ENCODE measurements at places on chromosomes 1 and 21. TPM values are rescaled to one million over a fixed set of nuclear protein-coding genes. Genes with fewer than 3 reads are reported as not detected.

DNA sequence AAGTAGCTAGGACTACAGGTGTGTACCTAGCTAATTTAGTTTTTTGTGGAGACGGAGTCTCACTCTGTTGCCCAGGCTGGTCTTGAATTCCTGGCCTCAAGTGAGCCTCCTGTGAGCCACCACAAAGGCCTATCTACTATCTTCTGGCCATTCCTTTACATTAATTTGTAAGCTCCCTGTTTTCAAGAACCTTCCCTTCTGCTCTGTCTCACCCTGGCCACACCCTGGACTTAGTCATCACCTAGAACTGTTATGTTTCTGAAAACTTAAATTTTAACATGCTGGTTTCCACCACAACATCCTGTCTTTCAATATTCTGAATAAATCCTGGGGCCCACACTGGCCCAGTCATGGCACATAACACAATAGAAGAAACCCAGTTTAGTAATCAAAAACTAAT is 4.9 kb upstream of the B4GALT3 start:
- H3K4me3 ChIP-seq, result no peak overlapping the region
- no peaks in the 10 kb centered on the region for H3K36me3 ChIP-seq
- peaks cover 27% of the 10 kb centered on the region for H3K4me1 ChIP-seq
- no peak for DNase-seq

- no peaks in the 10 kb centered on the region for H3K36me3 ChIP-seq
- no peak overlapping the region for H3K4me3 ChIP-seq
- no peaks in the 10 kb centered on the region for H3K27me3 ChIP-seq
- H3K4me1 ChIP-seq, result peaks cover 13% of the 10 kb centered on the region
- no peak overlapping the region for H3K27ac ChIP-seq
- no peak for DNase-seq
Measured at GRCh38 chr1:160020196-160020595, 11.6 kb downstream of the PIGM start.

GRCh38 chr1:244954359-244954758 is 90.0 kb upstream of the HNRNPU start:
- DNase-seq, result no peak
- no peaks in the 10 kb centered on the region for H3K4me1 ChIP-seq
- no peaks in the 10 kb centered on the region for H3K36me3 ChIP-seq
- no peaks in the 10 kb centered on the region for H3K27me3 ChIP-seq
- no peak overlapping the region for H3K27ac ChIP-seq

GRCh38 chr1:22651941-22652856 is 837 bp upstream of the C1QB start:
- no peaks in the 10 kb centered on the region for H3K36me3 ChIP-seq
- no peak overlapping the region for H3K27ac ChIP-seq
- H3K4me3 ChIP-seq, result no peak overlapping the region
- peaks cover 6% of the 10 kb centered on the region for H3K27me3 ChIP-seq

DNA sequence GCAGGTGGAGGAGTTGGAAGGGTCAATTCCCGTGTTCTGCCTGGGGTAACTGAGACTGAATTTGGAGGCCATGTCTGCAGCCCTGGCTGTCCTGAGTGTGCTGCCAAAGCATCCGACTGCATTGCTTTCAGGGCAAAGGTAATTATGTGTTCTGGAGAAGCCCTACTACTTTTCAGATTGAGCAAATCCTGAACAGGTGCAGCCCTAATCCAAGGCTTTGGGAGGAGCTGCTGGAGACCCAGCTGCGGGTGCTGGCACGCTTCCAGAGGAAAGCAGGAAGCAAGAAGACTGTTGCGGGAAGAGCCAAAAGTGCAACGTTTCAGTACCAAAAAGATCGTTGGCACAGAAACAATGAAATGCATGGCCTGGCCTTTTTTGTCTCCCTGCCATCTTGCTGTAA is 73.7 kb upstream of the NRIP1 start:
- no peak for DNase-seq
- H3K27me3 ChIP-seq, result no peaks in the 10 kb centered on the region
- H3K27ac ChIP-seq, result no peak overlapping the region

DNA sequence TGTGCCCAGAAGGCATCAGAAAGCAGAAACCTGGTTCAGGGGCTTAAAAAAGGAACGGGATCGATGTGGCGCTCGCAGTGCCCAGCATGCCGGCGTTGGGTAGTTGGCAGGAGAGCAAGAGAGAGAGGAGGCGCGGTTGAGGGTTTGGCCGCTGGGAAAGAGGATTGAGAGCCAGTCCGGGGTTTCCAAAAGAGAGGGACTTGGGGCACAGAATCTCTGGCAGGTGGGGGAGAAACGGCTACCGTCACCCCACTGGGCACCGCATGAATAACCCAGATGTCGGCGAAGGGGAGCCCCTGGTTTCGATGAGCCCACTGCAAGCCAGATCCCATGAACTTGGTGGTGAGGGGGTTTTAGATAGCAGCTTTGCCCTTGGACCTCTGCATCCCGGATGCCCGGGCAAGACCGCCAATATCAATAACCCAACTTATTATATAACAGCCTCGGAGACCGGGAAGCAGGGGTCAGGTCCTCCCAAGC is 60.4 kb upstream of the ACOT11 start:
- no peaks in the 10 kb centered on the region for H3K27me3 ChIP-seq
- no peaks in the 10 kb centered on the region for H3K36me3 ChIP-seq
- peak overlapping the region; percentile 99 for H3K27ac ChIP-seq
- peak overlapping the region; percentile 66 for H3K4me3 ChIP-seq

GRCh38 chr1:109722908-109723691 is 11.0 kb downstream of the GSTM5 start:
- H3K27me3 ChIP-seq, result no peaks in the 10 kb centered on the region
- no peaks in the 10 kb centered on the region for H3K4me1 ChIP-seq
- H3K36me3 ChIP-seq, result no peaks in the 10 kb centered on the region
- H3K27ac ChIP-seq, result no peak overlapping the region
- no peak overlapping the region for H3K4me3 ChIP-seq
- DNase-seq, result no peak

DNA sequence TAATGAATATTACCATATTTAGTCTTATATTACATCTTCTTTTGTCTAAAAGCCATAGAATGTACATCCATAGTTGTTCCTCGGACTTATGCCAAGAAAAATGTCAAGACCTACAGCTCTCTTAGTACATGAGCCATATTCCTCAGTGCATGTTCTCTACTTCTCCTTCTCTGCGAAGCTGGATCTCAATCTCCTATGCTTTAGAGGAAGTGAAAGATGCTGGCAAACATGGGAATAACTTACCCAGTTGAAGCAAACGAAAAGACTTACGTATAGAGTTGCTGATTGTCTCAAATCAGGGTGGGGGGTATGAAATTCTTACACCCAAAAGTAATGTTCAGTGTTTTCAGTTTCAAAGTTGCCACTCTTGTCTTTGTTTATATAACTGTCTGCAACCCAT is 32.7 kb downstream of the OR13G1 start:
- no peaks in the 10 kb centered on the region for H3K4me1 ChIP-seq
- H3K27me3 ChIP-seq, result no peaks in the 10 kb centered on the region
- no peak overlapping the region for H3K4me3 ChIP-seq
- no peaks in the 10 kb centered on the region for H3K36me3 ChIP-seq

DNA sequence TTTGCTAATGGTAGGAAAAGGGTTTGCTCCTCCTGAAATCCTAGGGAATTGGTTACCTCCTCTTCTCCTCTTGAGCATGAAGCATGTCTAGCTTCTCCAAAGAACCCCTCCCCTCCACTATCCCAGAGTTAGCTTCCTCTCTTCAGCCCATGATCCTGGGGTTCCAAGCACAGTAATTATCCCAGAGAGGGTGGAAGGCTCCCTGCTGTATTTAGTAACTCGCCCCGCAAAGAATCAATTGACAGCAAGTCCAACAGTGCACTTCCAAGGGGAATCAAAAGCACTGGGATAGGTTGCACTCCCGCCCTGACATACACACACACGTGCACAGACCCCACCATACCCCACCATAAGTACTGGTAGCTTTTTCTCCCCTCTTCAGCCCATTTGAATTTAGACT is 3.1 kb downstream of the S100A8 start:
- no peaks in the 10 kb centered on the region for H3K36me3 ChIP-seq
- H3K4me3 ChIP-seq, result no peak overlapping the region
- H3K4me1 ChIP-seq, result no peaks in the 10 kb centered on the region
- no peaks in the 10 kb centered on the region for H3K27me3 ChIP-seq
- no peak for DNase-seq
- no peak overlapping the region for H3K27ac ChIP-seq

GRCh38 chr1:162928141-162928540 is 67.2 kb upstream of the CCDC190 start:
- H3K27ac ChIP-seq, result no peak overlapping the region
- no peaks in the 10 kb centered on the region for H3K4me1 ChIP-seq
- H3K4me3 ChIP-seq, result no peak overlapping the region

DNA sequence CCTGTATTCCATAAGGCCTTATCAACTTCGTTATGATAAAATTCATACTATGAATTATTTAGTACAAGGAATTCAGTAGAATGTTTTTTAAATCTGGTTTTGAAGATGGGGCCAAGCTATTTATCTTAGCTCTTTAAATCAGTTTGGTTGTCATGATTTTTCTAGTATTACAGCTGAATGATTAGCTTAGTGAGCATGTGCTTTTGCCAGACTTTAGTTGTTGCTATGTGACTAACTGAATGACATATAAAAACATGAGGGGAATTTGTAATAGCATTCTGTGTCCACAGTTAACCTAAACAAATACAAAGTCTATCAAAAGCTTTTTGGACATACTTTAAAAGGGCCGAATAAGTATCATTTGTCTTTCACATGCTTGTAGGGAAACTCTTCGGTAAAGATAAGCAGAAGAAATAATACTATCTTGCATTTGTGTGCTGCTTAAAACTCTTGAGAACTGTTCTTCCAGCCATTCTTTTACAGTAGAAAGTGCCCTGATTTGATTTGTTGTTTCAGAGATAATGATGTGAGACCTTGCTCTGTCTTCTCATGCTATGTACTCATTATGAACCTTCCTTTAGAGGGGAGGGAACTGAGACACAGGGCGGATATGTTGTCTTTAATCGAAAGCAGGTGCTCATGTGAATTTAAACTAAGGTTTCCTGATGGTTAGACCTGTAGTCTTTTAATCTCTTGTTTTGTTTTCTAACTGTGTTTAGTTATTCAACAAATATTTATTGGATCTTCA is 18.8 kb downstream of the NEK7 start:
- no peak overlapping the region for H3K4me3 ChIP-seq
- DNase-seq, result no peak
- no peaks in the 10 kb centered on the region for H3K36me3 ChIP-seq

DNA sequence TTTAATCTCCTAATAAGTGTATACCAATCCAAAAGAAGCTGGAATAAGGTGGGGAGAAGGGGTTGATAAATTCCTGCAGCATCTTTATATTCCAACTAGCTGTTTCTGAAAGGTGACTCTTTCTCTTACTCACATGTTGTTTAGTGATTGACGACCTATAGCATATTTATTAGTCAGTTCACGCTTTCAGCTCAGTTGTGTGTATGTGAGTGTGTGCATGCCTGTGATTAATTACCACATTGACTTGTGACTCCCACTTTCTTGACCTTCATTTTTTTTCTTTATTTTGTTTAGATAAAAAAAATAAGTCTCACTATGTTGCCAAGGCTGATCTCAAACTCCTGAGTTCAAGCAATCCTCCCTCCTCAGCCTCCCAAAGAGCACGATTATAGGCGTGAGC is 44.4 kb downstream of the ATP2B4 start:
- no peak overlapping the region for H3K4me3 ChIP-seq
- no peaks in the 10 kb centered on the region for H3K27me3 ChIP-seq
- no peaks in the 10 kb centered on the region for H3K36me3 ChIP-seq
- no peak overlapping the region for H3K27ac ChIP-seq

GRCh38 chr1:11691302-11691914 is at the start of gene DRAXIN:
Gene DRAXIN, plus strand, starts transcription at chr1:11691710. Its CDS starts 14,549 bp downstream, at chr1:11706259.
- no peak within 1 kb of the TSS for H3K27ac ChIP-seq
- H3K4me1 ChIP-seq, result peaks cover 33% of the 10 kb centered on the region
- no peaks in the 10 kb centered on the region for H3K36me3 ChIP-seq
- peak within 1 kb of the TSS; percentile 22 for H3K4me3 ChIP-seq
- DNase-seq, result no peak

GRCh38 chr1:156690675-156691036 is 13.4 kb upstream of the NES start:
- H3K4me3 ChIP-seq, result no peak overlapping the region
- DNase-seq, result no peak
- no peaks in the 10 kb centered on the region for H3K36me3 ChIP-seq
- H3K4me1 ChIP-seq, result peaks cover 16% of the 10 kb centered on the region

- H3K4me1 ChIP-seq, result no peaks in the 10 kb centered on the region
- no peaks in the 10 kb centered on the region for H3K36me3 ChIP-seq
- H3K27me3 ChIP-seq, result peaks cover 93% of the 10 kb centered on the region
- H3K27ac ChIP-seq, result no peak overlapping the region
- H3K4me3 ChIP-seq, result no peak overlapping the region
Measured at GRCh38 chr1:2468041-2468472, 8.0 kb upstream of the PLCH2 start.

- H3K27ac ChIP-seq, result no peak overlapping the region
- no peaks in the 10 kb centered on the region for H3K4me1 ChIP-seq
- H3K36me3 ChIP-seq, result no peaks in the 10 kb centered on the region
- no peaks in the 10 kb centered on the region for H3K27me3 ChIP-seq
- H3K4me3 ChIP-seq, result no peak overlapping the region
Measured at GRCh38 chr1:77624102-77624501, 58.4 kb downstream of the ZZZ3 start.

- no peak overlapping the region for H3K27ac ChIP-seq
- no peaks in the 10 kb centered on the region for H3K27me3 ChIP-seq
- DNase-seq, result no peak
Measured at GRCh38 chr1:150410582-150411101, 46.7 kb downstream of the RPRD2 start.

GRCh38 chr1:17731460-17731859 is 23.7 kb upstream of the ACTL8 start:
- H3K27ac ChIP-seq, result no peak overlapping the region
- no peak for DNase-seq
- H3K27me3 ChIP-seq, result no peaks in the 10 kb centered on the region
- H3K36me3 ChIP-seq, result no peaks in the 10 kb centered on the region
- no peaks in the 10 kb centered on the region for H3K4me1 ChIP-seq

- no peak for DNase-seq
- H3K27me3 ChIP-seq, result no peaks in the 10 kb centered on the region
- no peaks in the 10 kb centered on the region for H3K36me3 ChIP-seq
- no peaks in the 10 kb centered on the region for H3K4me1 ChIP-seq
- H3K27ac ChIP-seq, result no peak overlapping the region
Measured at GRCh38 chr1:230321741-230322420, 104.3 kb downstream of the PGBD5 start.

- no peak for DNase-seq
- no peak overlapping the region for H3K4me3 ChIP-seq
- no peaks in the 10 kb centered on the region for H3K27me3 ChIP-seq
- H3K36me3 ChIP-seq, result no peaks in the 10 kb centered on the region
Measured at GRCh38 chr21:27206368-27206982, 239.6 kb upstream of the ADAMTS5 start.

DNA sequence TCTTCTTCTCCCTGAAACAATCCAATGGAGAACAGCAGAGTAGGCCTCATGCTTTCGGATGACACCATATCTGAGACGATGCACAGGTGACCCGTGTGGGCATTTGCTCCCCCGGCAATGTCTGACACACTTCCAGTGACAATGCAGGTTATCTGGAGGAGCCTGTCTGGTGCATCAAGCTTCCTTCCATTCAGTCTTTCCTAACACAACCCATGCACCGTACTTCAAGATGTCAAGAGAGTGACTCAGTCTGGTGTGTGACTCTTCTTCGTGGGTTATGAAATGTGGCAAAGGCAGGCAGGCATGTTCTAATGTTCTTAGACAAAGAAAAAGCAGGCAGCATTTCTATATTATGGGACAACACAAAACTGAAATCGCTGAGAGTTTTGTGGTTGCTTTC is 159.1 kb downstream of the EDEM3 start:
- no peaks in the 10 kb centered on the region for H3K27me3 ChIP-seq
- H3K27ac ChIP-seq, result no peak overlapping the region
- DNase-seq, result no peak
- no peak overlapping the region for H3K4me3 ChIP-seq
- no peaks in the 10 kb centered on the region for H3K4me1 ChIP-seq
- H3K36me3 ChIP-seq, result no peaks in the 10 kb centered on the region

Gene PPIE
- 34.8 TPM for total RNA-seq

Gene ZFP69
- 7.6 TPM for total RNA-seq

Gene KCNJ15
- total RNA-seq, result 0.42 TPM

Gene TSACC
- not detected for total RNA-seq
